ENCODE measurements at places on chromosomes 16 and 17. TPM values are rescaled to one million over a fixed set of nuclear protein-coding genes. Genes with fewer than 3 reads are reported as not detected.

DNA sequence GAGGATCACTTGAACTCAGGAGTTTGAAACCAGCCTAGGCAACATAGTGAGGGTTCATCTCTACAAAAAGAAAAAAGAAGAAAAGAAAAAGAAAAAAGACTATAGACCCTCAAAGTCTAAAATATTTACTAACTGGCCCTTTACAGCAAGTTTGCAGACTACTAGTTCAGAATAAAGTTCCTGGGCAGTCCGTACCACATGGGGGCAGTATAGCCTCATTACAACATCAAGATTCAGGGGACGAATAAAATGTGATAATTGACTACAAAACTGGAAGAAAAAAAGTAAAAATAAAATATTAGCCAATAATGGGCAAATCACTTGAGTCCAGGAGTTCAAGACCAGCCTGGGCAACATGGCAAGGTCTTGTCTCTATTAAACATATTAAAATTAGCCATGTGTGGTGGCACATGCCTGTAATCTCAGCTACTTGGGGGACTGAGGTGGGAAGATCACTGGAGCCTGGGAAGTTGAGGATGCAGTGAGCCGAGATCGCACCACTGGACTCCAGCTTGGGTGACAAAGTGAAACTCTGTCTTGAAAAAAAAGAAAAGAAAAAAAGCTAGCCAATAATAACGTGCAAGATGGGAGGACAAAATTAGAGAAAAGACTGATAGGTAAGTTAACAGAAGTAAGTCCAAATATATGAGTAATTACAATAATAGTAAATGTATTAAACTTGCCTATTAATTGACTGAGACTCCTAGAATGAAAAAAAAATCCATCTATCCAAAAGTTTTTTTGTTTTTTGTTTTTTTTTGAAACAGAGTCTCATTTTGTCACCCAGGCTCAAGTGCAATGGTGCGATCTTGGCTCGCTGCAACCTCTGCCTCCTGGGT is 129.4 kb upstream of the SEC14L1 start:
- no peak overlapping the region for H3K27ac ChIP-seq
- no peaks in the 10 kb centered on the region for H3K4me1 ChIP-seq
- H3K27me3 ChIP-seq = no peaks in the 10 kb centered on the region

DNA sequence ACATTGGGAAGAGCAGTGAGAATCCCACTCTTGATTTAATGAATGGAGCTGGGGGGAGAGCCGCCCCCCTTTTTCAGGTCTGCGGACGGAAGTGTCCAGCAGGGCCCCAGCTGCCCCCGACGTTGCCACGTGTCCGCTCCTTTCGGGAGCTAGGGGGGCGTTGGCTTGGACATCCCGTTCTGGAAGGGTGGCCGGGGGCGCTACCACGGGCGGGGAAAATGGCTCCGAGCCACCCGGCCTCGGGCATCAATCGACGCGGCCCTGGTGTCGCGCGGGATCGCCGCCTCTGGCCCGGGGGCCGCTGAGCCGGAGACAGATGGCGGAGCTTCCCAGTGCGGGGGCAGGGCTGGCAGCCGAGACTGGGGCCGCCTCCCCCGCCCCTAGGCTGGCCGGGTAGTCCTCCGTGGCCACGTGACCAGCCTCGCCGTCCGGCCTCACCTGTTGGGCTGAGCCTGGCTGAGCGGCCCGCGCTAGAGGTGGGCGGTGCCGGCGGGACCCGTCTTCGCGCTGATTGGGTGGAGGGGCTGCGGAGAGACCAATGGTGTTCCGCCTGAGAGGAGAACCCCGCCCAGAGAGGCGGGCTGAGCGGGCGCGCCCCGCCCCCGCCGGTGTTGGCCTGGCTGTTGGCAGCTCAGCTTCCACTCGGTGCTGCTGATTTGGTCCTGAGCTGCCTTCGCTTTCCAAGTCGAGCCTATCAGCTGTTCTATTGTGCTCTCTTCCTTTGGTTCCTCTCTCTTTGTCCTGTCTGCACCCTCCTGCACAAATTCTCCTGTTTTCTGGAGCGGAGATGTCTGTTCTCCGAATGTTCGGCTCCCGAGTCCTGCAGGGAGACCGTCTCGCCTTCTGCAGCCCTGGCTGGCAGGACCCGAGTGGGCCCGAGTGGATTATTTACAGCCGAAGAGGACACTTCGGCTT is 8.3 kb downstream of the HS3ST3B1 start:
- peaks cover 8% of the 10 kb centered on the region for H3K36me3 ChIP-seq
- peak; percentile 93 for DNase-seq
- H3K27ac ChIP-seq = peak overlapping the region; percentile 71
- H3K4me1 ChIP-seq = peaks cover 31% of the 10 kb centered on the region
- no peaks in the 10 kb centered on the region for H3K27me3 ChIP-seq

GRCh38 chr16:16867973-16868372 is 489.0 kb downstream of the NPIPA7 start:
- no peak overlapping the region for H3K27ac ChIP-seq
- peaks cover 2% of the 10 kb centered on the region for H3K27me3 ChIP-seq
- no peak for DNase-seq
- no peak overlapping the region for H3K4me3 ChIP-seq
- H3K36me3 ChIP-seq = no peaks in the 10 kb centered on the region
- no peaks in the 10 kb centered on the region for H3K4me1 ChIP-seq

- no peak overlapping the region for H3K4me3 ChIP-seq
- H3K27me3 ChIP-seq = no peaks in the 10 kb centered on the region
- no peak for DNase-seq
- H3K4me1 ChIP-seq = no peaks in the 10 kb centered on the region
- no peaks in the 10 kb centered on the region for H3K36me3 ChIP-seq
- H3K27ac ChIP-seq = peak overlapping the region; percentile 28
Measured at GRCh38 chr17:34236281-34236892, 18.7 kb upstream of the CCL2 start.

Gene HBA1
- total RNA-seq = 3.5 TPM

Gene USP43
- total RNA-seq = 0.42 TPM

GRCh38 chr16:84544031-84544773 is 39.7 kb upstream of the MEAK7 start:
- H3K27ac ChIP-seq = no peak overlapping the region
- peaks cover 4% of the 10 kb centered on the region for H3K4me1 ChIP-seq
- no peak overlapping the region for H3K4me3 ChIP-seq
- H3K36me3 ChIP-seq = no peaks in the 10 kb centered on the region
- no peaks in the 10 kb centered on the region for H3K27me3 ChIP-seq
- DNase-seq = no peak

DNA sequence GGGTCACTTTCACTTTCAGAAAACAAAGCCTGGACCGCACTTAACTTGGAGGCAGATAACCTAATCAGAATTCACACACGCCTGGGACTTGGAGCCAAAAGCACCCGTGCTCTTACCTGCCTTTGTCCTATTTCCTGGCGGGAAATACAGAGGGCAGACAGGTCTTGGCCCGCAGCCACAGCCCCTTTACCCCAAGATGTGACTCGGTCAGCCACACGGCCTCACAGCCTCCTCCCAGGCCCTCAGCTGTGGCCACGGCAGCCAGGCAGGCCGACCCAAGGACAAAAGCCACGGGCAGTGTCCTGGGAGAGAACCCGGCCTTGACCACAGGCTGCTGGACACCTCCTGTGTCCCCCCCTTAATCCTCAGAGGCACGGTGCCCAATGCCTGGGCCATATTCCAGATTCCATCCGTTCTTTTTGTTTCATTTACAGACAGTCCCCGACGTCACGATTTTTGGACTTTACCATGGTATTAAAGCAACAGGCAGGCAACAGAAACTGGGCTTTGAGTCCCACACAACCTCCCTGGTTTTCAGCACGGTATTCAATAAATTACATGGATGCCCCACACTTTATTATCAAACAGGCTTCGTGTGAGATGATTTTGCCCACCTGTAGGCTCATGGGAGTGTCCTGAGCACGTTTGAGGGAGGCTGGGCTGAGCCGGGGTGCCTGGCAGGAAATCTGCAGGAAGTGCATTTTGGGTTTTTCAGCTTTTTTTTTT is 30.1 kb upstream of the GAA start:
- peak overlapping the region; percentile 91 for H3K27ac ChIP-seq
- H3K4me3 ChIP-seq = peak overlapping the region; percentile 48
- no peaks in the 10 kb centered on the region for H3K27me3 ChIP-seq
- no peaks in the 10 kb centered on the region for H3K36me3 ChIP-seq

GRCh38 chr17:3827124-3827773 is 18.8 kb downstream of the NCBP3 start:
- no peaks in the 10 kb centered on the region for H3K4me1 ChIP-seq
- H3K27me3 ChIP-seq = no peaks in the 10 kb centered on the region
- peaks cover 9% of the 10 kb centered on the region for H3K36me3 ChIP-seq
- no peak overlapping the region for H3K4me3 ChIP-seq
- no peak overlapping the region for H3K27ac ChIP-seq

Gene CES5A
- not detected for total RNA-seq

DNA sequence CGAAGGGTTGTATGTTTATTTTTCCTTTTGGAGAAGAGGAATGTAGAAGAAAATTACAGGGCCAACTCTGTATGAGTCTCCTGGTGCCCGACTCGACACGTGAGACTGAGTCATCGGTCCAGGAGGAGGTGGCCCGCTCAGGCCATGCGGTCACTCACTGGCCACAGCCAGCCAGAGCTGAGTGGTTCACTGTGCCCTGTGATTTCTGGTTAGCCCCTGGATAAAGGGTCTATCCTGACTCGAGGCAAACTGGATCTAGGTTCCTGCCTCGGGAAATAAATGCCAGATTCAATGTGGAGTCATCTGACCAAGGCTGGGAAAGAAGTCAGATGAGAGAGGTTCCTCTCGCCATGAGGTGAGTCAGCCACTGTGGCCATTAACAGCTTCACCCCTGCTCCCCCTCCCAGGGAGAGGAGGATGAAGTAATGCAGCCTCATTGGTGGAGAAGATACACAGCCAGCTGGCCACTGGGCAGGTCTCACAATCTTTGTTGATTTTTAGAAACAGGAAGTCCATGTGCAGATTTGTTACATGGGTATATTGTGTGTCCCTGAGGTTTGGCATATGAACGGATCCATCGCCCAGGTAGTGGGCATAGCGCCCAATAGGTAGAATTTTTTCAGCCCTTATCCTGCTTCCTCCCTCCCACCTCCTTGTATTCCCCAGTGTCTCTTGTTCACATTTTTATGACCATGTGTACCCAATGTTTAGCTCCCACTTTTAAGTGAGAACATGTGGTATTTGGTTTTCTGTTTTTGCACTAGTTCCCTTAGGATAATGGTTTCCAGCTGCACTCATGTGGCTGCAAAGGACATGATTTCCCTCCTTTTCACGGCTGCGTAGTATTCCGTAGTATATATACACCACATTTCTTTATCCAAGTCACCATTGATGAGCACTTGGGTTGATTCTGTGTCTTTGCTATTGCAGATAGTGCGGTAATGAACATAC is 21.7 kb upstream of the USP36 start:
- no peaks in the 10 kb centered on the region for H3K36me3 ChIP-seq
- no peak overlapping the region for H3K4me3 ChIP-seq

DNA sequence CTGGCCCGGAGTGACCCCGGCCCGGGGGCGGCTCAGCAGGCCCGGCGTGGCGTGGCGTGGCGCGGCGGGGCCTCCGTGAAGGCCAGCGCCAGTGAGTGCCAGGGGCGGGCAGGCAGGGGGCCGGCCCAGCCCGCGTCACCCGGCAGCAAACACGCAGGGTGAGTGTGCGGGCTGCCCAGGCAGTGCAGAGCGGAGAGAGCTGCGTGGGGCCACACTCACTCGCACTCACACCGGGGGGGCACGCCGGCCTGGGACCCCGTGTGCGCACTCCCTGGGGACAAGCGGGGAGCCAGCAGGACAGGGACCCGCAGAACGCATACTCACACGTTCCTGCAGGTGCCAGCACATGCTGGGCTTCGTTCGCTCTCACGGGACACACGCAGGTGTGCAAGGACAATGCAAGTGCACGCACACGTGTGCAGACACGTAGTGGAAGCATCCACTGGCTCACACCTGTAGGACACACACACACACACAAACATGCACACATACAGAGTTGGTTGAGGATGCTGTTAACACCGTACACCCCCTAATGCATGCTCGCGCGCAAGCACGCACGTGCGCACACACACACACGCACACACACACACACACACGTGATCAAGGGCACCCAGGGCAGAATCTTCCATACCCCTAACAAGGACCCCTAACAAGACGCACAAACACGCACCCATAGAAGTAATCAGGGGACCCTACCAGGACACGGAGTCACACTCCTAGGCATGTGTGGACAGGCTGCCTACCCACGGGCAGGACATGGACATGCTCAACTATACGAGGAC is 7.7 kb downstream of the USP6 start:
- H3K36me3 ChIP-seq = no peaks in the 10 kb centered on the region
- DNase-seq = peak; percentile 25
- peak overlapping the region; percentile 34 for H3K4me3 ChIP-seq
- no peaks in the 10 kb centered on the region for H3K27me3 ChIP-seq
- H3K27ac ChIP-seq = no peak overlapping the region
- peaks cover 6% of the 10 kb centered on the region for H3K4me1 ChIP-seq
